ENCODE measurements at places on chromosomes 6 and 20.

DNA sequence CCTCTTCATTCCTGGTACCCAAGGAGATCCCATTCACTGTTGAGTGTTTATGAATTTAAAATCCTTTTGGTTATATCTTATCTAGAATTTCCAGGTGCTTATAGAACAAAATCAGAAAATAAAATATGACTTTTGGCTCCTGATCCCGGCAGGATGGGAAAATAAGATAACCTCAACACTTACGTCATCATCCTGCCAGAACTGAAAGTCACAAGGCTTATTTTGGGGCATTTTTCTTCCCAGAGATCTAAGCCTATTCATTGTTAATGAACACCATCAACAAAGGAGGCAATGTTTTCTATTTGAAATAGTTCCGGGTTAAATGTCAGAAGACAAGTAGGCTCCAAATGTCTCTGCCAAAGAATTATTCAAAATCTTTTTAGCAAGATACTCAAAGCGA lies 580.6 kb downstream of the TFAP2A start:
- no peak for DNase-seq

- no peak for DNase-seq
Observed at GRCh38 chr6:6657085-6657819, 68.7 kb downstream of the LY86 start.

DNA sequence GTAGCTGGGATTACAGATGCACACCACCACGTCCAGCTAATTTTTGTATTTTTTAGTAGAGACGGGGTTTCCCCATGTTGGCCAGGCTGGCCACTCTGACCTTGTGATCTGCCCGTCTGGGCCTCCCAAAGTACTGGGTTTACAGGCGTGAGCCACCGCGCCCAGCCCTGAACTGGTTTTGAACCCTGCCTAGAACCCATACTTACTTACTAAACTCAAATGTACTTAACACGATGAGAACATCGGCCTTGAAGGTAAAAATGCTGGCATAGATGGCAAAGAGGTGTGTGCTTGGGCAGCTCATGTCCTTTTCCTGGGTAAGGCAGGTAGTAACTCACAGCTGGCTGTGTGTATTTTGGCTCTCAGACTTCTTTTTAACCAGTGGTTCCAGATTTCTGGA lies 3.2 kb upstream of the ARMC12 start:
- no peak for DNase-seq

DNA sequence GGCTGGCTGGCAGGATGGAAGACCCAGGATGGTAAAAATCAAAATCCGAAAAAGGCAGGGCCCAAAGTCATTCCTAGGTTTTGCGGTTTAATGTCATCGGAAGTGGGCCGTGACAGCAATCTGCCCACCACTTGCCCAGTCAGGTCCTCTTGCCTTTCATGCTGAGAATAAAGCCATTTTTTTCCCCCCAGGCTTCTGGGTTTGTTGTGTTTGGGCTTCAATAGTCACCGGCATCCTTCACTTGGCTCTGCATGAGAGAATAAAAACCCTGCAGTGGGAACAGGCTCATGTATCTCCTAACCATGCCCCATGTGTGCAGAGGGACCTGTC lies 56.1 kb downstream of the MEP1A start:
- DNase-seq, result no peak

DNA sequence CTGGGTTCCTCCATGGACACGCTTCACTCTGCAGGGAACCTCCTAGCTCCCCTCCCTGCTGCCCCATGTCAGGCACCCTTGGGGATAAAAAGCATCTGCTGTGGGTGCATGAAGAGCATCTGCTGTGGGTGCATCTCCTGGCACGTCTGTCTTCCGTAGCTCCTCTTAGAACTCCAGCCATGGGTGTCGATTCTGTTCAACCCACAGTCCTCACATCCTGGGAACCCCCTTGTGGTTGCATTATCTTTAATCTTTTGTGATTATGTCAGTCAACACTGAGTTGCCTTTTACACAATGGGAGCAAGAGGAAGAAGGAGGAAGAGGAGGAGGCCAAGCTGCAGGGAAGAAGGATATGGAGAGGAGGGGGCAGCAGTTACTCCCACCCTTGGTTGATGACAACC lies 24.1 kb upstream of the CCR6 start:
- DNase-seq, result no peak

GRCh38 chr6:12849809-12850198 lies 133.2 kb downstream of the PHACTR1 start:
- no peak for DNase-seq

- DNase-seq, result no peak
Observed at GRCh38 chr6:142408409-142408808, 106.6 kb downstream of the ADGRG6 start.

DNA sequence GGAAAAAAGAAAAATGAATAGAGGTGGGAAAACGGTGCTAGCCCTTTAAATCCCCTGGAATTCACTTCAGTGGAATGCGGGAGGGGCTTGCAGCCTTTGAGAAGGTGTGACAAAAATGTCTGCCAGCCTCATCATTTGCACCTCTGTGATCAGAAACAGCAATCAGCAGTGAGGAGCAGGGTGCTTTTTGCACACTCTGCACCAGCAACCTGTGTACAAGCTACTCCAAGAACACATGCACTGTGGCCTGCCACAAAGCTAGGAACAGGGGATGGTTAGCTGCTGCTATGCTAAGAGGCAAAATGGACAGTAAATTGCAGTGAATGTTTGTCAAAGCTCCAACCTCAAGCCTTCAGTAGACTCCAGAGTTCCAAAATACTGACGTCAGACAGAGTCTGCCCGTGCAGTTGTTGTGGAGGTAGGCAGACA lies 29.7 kb downstream of the GINS1 start:
- DNase-seq, result no peak

- no peak for DNase-seq
Observed at GRCh38 chr6:80541181-80541580, 434.7 kb downstream of the BCKDHB start.

DNA sequence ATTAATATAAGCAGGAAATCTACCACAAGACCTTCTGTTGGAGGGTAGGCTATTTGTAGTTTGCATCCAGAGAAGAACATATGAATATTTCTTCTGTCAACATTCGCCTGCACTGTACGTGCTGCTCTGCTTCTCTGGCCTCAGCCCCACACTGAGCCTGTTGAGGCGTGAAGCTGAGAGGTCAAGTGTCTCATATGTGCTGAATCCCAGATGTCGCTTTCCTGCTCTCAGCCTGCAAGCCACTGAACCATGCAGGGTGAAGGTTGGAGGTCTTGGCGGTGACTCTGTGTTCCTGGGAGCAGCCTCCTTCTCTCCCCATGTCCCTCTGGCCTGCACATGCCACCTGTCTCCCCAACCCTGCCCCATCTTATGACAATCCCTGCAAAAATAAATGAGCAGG lies 83.6 kb downstream of the TMEM170B start:
- DNase-seq, result no peak

- DNase-seq, result no peak
Observed at GRCh38 chr20:57091748-57092111, 174.7 kb downstream of the BMP7 start.

GRCh38 chr6:111024681-111025080 lies 42.8 kb downstream of the RPF2 start:
- DNase-seq, result no peak

GRCh38 chr20:59575653-59576052 lies 28.7 kb upstream of the PHACTR3 start:
- no peak for DNase-seq

- DNase-seq, result no peak
Observed at GRCh38 chr20:60214901-60215815, 256.9 kb downstream of the CDH26 start.

GRCh38 chr6:75761489-75761888 lies 12.4 kb downstream of the MYO6 start:
- DNase-seq, result no peak

GRCh38 chr6:80234908-80235307 lies 128.4 kb downstream of the BCKDHB start:
- no peak for DNase-seq

GRCh38 chr6:166281104-166281503 lies 27.1 kb downstream of the PRR18 start:
- no peak for DNase-seq

GRCh38 chr6:69818223-69818930 lies 21.6 kb upstream of the LMBRD1 start:
- DNase-seq, result no peak

DNA sequence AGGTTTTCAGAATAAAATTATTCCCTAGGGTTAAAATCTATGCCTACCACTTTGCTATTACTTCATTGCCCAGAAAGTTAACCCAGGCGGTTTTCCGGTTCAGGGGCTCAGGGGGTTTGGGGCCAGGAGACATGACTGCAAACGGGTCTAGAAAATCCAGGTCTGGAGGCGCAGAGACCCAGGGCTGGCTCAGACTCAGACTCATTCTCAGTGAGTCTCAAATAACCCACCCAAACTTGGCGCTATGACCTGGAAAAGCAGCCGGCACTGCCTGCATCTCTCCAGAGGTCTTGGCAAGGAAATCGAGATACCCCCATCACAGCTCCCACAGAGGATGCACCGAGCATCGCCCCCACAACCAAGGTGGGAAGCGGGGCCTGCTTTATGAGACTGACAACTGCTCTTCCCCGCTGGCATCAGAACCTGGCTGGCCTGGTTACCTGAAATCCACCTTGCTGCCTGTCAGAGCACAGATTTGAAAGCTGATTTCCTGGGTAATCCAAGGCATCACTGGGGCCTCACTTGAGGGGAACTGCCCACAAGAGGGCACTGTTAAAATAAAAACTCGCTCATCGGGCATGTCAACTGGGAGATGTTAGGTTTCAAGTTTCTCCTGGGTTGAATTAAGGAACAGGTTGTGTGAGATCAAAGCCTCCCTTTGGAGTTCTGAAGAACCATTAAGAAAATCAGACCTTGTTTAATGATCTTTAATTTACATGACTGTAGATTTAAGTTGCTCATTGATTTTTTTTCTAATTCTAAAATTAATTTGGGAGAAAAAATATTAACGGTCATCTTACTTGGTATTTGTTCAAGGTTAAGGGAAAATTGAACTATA lies 55.1 kb downstream of the KIF16B start:
- DNase-seq, result no peak

GRCh38 chr6:124487623-124488431 lies 474.4 kb upstream of the RNF217 start:
- no peak for DNase-seq

DNA sequence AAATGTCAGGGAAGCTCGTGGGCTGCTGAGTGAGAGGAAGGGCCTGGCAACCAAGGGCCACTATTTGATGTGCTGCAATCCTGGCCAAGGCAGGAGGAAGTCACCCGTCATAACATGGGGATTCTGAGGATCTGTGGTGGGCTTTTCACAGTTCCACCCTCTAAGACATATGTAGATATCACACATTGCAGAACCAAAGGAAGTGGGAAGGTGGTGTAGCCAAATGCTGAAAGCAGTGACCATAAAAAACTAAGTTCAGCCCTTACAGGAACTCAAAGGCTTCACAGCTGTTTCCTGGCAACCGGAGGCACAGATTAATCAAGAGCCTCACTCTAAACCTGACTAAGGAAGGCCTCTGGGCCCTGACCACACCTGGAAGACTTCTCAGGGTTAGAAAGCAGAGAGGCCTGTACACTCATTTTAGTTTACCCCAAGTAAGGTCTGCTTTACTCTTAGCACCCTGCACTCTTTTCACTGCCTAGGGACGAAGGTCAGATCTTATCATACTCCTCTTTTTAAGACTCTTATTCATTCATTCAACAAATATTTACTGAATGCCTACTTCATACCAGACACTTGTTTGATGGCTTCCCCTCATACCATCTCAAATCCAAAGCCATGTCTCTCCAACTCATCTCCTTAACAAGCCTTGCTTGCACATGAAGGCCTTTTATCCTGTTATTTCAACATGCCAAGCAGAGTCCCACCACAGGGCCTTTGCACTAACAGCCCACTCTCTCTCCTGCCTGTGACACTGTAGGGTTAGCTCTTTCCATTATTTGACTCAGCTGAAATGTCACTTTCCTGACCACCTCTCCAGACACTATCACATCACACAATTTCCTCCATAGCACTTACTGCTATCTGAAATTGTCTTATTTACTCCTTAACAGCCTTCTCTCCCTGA lies 2.6 kb downstream of the UBE2V1 start:
- peak; percentile 86 for DNase-seq

DNA sequence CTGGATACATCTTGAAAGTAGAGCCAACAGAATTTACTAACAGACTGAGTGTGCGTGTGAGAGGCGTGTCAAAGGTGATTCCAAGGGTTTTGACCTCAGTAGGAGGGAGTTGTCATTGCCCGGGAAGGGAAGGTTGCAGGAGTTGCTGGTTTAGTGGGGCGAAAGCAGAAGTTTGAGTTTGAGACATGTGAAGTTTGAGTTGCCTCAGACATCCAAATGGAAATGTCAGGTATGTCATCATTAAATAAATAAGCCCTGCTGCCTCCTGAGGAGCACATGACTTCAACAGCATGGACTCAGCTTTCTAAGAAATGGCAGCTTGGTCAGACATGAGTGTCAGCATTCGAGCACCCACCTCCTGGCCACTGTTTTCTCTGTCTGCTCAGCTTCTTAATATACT lies 26.6 kb upstream of the TGM2 start:
- DNase-seq, result no peak

DNA sequence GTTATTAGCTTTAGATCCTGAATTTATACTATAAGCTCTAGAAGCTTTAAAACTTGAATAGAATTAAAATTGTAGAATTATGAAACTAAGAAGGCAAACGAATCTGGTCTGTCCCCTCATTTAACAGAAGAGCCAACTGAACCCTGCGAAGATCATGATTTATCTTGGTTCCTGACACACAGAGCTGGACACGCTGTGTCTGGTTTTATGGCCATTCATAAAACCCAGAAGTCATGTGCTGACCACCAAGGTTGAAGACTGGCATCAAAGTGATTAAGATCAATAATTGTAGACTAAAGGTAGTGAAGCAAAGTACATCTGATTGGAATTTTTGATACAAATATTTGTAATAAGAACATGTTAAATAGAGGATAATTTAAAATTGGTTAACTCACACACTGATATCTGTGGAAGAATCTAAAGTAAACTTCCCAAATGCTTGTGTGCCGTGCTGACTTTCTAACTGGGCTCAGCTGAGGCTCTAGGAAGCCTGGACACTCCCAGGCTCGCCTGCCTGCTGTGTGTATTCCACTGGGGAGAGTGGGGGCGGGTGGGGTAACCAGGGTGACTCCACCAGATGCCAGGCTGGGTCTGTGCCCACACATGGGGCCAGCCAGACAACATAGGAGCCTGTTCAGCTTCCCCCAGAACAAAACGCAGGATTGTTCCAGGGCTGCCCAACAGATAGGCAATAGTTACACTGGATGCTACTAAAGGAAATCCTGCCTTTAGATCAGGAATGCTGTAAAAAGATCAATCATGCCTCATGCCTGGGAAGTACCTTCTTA lies 42.1 kb upstream of the SLC22A3 start:
- DNase-seq, result no peak

DNA sequence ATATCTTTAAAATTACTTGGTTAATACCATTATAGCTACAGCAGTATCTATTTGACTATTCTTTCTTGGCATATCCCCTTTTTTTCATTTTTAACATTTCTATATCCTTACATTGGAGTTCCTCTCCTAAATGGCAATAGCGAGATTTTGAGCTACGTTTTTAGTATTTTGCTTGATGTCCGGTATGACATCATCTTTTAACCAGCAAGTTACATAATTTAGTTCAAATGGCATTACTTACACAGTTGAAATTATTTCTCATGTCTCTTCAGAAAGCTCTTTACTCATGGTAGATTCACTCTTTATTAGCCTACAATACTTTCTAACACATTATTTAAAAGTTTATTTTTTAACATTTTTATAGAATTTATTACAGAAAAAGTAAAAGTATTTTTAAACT lies 701.7 kb upstream of the EPHA7 start:
- no peak for DNase-seq

- no peak for DNase-seq
Observed at GRCh38 chr20:20929341-20929740, 176.8 kb downstream of the LINC00237 start.

Data from bone marrow (tissue), 2 donors.